Ureter (tissue), 1 donor: ENCODE measurements at places on chromosomes 16 and 17. TPM values are rescaled to one million over a fixed set of nuclear protein-coding genes. Genes with fewer than 3 reads are reported as not detected.

DNA sequence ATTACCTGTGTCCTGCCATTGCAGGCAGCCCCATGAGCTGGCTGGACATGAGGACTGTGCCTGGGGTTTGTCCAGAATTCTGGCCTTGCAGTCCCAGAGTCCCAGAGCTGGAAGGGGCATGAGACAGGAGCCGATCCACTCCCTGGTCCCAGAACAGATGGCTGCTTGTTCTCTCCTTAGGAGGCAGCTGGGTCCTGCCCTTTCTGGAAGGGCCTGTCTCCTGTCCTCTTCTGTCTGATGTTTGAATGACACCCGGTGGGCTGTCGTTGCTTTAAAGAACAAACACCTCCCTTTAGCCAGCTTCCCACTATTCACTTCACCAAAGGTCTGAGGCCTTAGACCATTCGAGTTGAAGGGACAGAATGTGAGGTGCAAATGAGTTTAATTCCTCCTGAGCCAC is 63.8 kb downstream of the RAP1GAP2 start:
- no peak for DNase-seq

GRCh38 chr16:83744441-83744981 is 63.3 kb upstream of the HSBP1 start:
- DNase-seq, result no peak

GRCh38 chr17:22270381-22270780 is 578.1 kb downstream of the KCNJ18 start:
- DNase-seq, result no peak

- DNase-seq, result no peak
These were observed 62.8 kb downstream of the HS3ST3A1 start for GRCh38 chr17:13538841-13539411.

The CA7 gene
- total RNA-seq, result not detected

DNA sequence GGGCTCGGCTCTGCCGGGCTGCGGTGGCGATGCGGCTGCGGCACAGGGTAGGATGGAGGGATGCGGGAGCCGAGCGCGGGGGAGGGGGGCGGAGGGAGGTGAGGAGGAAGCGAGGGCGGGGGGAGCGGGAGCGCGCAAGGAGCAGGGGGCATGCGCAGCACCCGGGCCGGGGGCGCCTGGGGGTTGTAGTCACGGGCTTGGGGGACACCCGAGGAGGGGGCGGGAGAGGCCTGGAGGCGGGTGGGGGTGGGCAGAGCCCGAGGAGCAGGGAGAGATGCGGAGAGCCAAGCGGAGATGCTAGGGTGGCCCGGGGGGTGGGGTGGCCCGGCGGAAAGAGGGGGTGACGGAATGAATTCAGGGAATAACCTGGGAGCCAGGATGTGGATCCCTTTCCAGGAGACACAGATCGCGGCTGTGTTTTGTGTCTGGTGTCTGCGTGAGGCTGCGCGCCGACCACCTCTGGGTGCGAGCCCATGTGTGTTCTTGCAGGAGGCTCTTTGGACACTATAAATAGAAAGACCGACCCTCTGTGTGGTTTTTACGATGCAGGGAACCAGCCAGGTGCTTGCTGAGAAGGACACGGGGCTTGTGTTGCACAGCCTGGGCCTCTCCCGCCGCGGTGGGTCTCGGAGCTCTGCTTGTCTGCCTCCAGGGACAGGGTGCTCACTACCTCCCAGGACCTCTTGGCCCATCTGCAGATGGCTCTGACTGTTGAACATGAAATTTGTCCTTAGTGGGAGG is at the start of gene STX1B:
STX1B (minus strand) TSS at position 54 of the 741 bp plus-strand sequence. CDS start 242 bp downstream, outside the sequence.
- no peak for DNase-seq
